ENCODE measurements at places on chromosomes 2 and 18.

DNA sequence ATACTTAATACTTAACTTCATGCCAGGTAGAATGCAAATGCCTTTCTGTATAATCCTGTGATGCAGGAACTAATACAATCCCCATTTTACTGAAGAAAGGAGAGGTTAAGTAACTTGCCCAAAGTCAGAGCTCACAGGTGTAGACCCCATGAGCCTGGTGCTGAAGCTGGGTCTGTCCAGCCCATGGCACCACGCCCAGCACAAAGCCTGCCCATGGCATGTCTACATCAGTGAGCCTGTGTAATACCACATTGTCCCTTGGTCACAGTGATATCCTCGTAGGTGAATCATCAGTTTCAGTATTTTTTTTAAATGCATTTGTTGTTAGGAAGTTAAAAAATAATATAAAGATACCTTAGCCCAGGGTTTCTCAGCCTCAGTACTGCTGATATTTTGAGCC lies 69.9 kb upstream of the MCFD2 start:
- no peak for DNase-seq

GRCh38 chr2:54664238-54664786 lies 59.1 kb upstream of the EML6 start:
- no peak for DNase-seq

GRCh38 chr2:72576861-72577260 lies 249.0 kb downstream of the EXOC6B start:
- no peak for DNase-seq

DNA sequence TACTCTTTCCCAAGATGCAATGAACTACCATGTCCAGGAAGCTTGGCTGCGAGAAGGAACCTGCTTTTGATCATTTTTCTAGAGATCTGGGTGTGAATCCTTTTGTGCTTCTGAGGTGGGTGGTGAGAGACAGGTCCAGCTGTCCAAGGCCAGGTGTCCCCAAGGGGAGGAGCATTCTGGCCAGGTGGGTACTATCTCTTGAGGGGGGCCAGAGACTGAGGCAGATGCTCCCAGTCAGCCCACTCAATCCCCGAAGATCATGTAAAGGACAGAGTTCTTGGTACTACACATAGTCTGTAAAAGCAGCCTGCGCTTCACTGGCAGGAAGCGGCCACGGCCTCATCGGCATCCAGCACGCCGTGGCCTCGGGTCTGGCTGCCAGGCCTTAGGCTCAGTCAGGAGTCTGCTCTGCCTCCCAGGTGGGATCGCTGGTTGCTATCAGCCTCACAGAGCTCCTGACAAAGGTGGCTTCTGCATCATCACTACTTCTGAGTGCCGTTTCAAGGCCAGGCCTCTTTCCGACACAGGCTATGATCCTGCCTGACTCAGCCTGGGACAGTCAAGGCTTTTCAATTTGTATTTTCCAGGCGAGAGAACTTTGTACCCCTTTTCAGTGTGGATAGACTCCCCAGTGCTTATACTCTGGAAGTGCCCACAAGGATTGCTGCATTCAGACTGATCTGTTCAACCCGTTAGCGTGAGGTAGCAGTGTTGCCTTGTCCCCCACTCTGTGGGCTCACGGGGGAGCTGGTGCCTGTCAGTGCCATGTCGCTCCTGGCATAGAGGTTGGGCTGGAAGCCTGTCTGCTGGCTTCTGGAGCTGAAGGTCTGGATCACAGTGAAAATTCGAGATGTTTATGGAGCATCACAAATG lies 29.1 kb downstream of the STK25 start:
- DNase-seq: no peak

DNA sequence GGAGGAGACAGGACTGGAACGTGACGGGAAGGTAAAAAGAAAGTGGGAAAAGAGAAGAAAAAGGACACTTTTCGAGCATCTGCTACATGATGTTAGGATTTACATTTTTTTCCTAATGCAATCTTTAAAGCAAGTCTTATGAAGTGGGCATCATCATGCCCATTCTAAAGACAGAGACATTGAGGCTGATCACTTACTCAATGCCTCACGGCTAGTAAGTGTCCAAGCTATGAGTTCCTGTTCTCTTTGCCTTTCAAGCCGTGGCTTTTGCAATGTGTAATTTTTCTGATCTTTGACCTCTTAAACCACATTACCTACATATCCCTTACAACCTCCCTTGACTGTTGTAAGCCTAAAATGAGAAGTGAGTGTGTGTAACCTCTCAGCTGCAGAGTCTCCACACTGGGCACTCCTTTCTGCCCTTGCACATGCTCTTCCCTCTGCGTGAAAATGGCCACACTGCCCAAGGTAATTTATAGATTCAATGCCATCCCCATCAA lies 649.2 kb downstream of the RNF144A start:
- DNase-seq: no peak

GRCh38 chr2:215771241-215771640 lies 242.1 kb downstream of the MREG start:
- DNase-seq: no peak

- no peak for DNase-seq
Measured at GRCh38 chr18:57269756-57270155, 82.6 kb upstream of the ST8SIA3 start.

DNA sequence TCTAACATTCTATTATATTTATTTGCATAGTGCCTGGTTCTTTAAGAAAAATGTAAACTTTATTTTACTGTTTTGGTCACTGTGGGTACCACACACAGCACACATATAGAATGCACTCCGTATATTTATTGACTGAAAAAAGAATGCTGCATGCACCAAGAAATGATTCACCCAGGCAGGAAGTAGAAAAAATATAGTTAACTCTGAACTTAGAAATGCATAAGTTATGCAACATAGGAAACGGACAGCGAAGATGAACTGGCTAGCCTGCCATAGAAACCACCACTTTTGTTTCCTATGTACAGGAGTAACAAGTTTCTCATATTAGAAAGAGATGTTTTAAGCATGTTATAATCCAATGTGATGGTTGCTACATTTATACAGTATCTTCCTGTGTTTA lies 635.8 kb downstream of the DSC3 start:
- no peak for DNase-seq

DNA sequence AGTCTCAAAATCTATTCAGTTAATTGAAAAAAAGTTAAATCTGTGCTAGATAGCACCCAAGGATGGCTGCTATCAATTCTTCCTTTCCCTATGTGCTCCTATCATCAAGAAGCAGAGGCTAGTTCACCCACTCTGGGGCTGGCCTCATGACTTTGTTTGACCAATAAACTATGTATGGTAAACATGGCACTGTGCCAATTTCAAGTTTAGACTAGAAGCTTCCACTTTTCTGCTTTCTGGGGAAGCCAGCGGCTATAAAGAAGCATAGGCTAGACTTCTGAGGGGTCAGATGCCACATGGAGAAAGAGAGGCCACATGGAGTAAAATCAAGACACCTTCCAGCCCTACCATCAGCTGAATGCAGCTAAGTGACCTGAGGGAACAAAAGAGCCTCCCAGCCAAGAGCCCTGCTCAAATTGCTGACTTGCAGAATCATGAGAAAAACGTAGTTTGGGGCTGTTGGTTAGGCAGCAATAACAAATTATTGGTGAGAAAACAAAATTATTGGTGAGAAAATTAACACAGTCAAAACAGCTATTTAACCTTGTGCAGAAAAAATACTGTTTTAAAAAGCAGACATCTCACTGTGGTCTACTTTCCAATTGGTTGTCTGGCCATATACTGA lies 86.5 kb upstream of the SLC14A2 start:
- DNase-seq: no peak
